ENCODE measurements at places on chromosomes 2 and 18.

DNA sequence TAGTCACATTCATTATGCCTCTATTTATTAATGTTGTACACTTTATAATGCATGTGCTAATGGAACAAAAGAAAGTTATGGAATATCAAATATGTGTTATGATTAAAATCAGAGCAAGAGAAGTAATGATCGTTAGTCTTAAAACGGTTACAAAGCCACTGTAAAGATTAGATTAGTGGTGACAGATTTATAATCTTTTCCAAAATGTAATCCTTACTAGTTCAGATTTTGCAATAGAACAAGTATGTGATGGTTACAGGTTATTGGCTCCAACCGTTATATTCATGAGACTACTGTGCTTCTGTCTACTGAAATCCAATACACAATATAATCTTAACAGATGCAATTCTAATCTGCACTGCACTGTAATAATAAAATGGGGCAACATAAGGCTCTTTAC lies 180.6 kb downstream of the ZNF521 start:
- no peak for DNase-seq

GRCh38 chr2:98293030-98293429 lies 53.2 kb upstream of the CNGA3 start:
- DNase-seq: no peak

GRCh38 chr2:131682122-131682944 lies 154.6 kb downstream of the CCDC74A start:
- peak; percentile 91 for DNase-seq

GRCh38 chr2:7766088-7766722 lies 849.0 kb downstream of the RNF144A start:
- DNase-seq: no peak
